ENCODE measurements at places on chromosomes 6 and 20. TPM values are rescaled to one million over a fixed set of nuclear protein-coding genes. Genes with fewer than 3 reads are reported as not detected.

TUBB2A gene
- total RNA-seq: 20.4 TPM

ANKRD66 gene
- not detected for total RNA-seq

DOP1A gene
- total RNA-seq: 29.6 TPM

CGA gene
- not detected for total RNA-seq

EYA2 gene
- total RNA-seq: 8.9 TPM

BMP6 gene
- 0.62 TPM for total RNA-seq

SPTLC3 gene
- 7.0 TPM for total RNA-seq

OXT gene
- total RNA-seq: not detected

C6orf58 gene
- not detected for total RNA-seq

RAET1E gene
- not detected for total RNA-seq

EPPIN gene
- not detected for total RNA-seq

BFSP1 gene
- total RNA-seq: 0.59 TPM

GRCh38 chr6:89986650-89987074, 92.4 kb downstream of the GJA10 start:
- no peak for DNase-seq

GRCh38 chr6:105282631-105283585, 103.1 kb upstream of the POPDC3 start:
- no peak for DNase-seq

- DNase-seq: no peak
Measured at GRCh38 chr20:36162272-36162966, 7.9 kb downstream of the EPB41L1 start.

DNA sequence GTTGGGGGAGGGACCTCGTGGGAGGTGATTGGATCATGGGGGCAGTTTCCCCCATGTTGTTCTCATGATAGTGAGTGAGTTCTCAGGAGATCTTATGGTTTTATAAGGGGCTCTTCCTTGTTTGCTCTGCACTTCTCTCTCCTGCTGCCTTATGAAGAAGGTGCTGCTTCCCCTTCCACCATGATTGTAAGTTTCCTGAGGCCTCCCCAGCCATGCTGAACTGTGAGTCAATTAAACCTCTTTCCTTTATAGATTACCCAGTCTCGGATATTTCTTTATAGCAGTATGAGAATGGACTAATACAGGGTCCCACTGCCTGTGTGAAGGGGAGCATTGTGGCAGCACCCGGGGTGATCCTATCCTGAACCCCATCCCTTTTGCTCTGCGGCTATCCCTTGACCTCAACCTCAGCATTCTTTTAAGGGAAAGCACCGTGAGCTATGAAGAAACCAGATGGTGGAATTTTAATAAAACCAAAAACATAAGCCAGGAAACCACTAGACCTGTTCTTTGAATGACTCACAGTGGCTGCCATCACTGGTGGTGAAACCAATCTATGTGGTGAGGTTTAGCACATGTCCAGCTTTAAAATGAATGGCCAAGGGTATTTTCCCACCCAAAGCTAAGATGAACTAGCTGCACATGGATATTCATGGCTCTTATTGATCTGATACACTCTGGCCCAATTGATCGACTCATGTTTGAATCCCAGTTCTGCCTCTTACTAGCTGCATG, 62.2 kb downstream of the ZDHHC14 start:
- DNase-seq: no peak

- no peak for DNase-seq
Measured at GRCh38 chr6:88708197-88708744, 255.1 kb downstream of the RNGTT start.

DNA sequence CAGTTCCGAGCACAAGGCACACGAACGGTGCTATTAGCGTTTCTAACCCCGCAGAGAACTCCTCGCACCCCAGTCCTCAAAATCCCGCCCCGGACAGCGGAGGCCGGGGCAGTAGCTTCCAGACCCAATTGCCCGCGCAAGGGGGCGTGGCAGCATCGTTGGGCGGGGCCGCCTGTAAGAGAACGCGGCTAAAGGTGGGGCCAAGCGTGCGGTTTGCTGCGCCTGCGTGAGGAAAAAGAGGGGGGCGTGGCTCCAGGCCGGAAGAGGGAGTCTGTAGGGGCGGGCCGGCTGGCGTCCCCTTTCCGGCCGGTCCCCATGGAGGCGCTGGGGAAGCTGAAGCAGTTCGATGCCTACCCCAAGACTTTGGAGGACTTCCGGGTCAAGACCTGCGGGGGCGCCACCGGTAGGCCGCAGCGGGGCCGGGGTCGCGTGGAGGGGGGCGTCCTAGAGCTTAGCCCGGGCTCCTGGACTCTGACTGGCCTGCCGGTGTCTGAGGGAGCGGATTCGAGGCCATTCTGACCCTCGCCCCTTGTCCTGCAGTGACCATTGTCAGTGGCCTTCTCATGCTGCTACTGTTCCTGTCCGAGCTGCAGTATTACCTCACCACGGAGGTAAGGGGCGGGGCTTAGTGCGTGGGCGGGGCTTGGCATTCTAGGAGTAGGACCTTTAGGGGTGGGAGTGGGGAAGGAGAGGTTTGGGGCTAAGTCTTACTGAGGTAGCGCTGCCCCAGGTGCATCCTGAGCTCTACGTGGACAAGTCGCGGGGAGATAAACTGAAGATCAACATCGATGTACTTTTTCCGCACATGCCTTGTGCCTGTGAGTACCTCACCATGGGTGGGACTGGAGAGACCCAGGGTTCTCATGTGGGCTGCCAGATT, at the start of gene ERGIC3:
ERGIC3 (plus strand) TSS at position 296 of the 880 bp plus-strand sequence; CDS start at position 316, 20 bp downstream.
- DNase-seq: peak; percentile 99

- no peak for DNase-seq
Measured at GRCh38 chr6:16961577-16961976, 140.3 kb upstream of the STMND1 start.

- no peak for DNase-seq
Measured at GRCh38 chr6:118325220-118325860, 222.8 kb upstream of the PLN start.

- no peak for DNase-seq
Measured at GRCh38 chr20:47350691-47351545, 5.6 kb downstream of the ZMYND8 start.

DNA sequence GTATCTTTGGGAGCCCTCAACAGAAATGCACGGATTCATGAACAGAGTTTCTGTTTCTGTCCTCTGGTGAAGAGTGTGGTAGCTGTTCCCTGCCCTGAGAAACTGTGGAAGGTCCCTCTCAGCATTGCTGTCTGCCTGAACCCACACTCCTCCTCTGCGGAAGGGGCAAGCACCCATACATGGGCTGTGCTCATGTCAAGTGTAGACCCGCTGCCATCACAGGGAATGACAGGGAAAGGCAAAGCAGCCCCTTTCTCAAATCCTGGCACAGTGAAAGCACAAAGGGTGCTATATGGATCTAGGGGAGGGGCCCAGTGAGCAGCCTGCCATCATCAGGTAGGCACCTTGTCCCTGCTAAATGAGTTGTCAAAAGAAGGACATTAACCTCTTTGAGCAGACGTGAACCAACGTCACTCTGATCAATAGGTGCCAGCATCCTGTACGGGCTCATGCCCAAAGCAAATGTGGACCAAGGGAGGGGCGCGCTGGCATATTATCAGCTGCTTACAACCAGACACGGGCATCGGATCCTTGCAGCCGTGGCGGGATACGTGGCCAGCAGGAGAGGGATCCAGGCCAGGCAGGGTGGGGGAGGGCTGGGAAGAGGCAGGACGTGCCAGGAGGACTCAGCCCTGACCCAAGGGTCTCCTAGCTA, 231.2 kb upstream of the PMEPA1 start:
- DNase-seq: peak; percentile 59

DNA sequence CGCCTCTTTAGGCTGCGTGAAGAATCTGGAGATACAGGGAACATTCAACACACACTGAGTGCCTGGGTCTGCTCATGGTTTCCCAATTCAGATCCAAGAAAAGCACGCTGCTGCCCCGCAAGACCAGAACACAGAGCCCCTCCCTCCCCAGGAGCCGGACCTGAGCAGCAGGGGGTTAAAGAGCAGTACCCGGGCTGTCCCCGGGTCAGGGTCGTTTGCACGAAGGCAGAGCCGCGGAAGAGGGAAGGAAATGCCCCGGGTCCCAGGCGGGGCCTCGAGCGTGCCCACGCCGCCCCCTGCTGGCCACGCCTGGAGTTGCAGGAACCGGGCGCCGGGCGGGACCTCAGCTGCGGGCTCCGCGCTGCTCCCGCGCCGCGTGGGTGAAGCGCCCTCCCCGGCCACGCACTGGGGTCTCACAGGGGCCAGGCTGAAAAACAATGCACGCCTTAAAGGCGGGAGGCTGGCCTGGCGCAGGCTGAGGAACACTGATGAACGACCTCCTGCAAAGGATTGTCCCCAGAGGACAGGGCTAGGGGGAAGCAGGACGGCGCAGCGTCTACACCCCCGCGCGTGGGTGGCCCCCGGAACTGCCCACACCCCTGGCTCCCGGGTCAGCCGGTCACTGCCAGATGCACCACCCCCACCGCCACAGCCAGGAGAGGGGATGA, 48.9 kb downstream of the ANKRD60 start:
- DNase-seq: peak; percentile 62

GRCh38 chr6:43703512-43704429, 16.2 kb upstream of the MRPS18A start:
- DNase-seq: no peak

DNA sequence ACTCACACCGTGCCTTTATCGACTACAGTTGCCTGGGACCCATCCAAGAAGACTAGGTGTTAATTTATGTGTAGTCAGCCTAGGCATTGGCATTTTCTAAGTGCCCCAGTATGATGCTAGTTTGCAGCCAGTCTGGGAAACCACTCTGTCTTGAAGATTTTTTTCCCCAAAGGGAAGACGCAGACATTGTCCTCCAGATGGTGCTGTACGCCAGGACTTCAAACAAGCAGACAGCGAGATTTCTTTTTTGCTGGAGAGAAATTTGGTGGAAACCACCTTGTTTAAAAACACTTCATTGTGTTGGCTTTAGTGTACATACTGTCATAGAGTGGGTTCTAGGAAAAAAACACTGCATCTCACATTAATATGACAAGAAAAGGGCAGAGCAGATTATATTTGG, 30.0 kb downstream of the ALDH5A1 start:
- no peak for DNase-seq

GRCh38 chr6:31405996-31406395, 2.6 kb downstream of the MICA start:
- no peak for DNase-seq

GRCh38 chr20:36491901-36492617, 49.3 kb upstream of the MYL9 start:
- no peak for DNase-seq

- DNase-seq: no peak
Measured at GRCh38 chr20:1563598-1563997, 6.1 kb upstream of the SIRPD start.

- no peak for DNase-seq
Measured at GRCh38 chr6:40473026-40473425, 114.1 kb downstream of the LRFN2 start.

DNA sequence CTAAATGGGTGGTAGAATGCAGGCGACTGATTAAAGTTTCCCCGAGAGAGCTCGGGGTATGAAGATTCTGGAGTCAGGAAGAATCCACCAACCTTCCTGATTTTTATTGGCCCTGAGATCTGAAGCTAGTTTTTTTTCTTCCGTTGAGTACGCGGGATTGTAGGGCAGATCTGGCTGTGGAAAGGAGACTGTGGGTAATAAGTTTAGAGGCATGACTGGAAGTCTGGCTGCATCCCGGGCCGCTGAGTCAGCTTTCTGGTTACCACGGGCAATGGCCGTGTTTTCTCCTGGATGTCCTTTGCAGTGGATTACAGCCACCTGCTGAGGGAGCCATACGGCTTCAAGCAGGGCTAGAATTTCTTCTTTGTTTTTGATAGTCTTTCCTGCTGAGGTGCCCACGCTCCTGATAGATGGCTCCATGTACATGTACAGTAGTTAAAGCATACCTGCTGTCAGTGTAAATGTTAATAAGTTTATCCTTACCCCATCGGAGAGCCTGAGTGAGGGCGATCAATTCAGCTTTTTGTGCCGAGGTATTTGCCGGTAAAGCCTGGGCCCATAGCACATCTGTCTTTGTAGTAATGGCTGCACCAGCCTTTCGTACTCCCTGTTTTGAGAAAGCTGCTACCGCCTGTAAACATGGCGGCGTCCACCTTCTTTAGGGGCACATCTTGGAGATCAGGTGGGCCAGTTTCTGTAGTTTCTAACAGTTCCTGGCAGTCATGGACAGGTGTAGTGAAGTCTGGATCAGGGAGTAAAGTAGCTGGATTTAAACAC, 154.0 kb downstream of the TRIM27 start:
- DNase-seq: no peak

GRCh38 chr6:170446841-170447560, 106.1 kb downstream of the PSMB1 start:
- no peak for DNase-seq

- DNase-seq: no peak
Measured at GRCh38 chr6:71103130-71103529, 146.3 kb upstream of the B3GAT2 start.

GRCh38 chr6:37985355-37985754, 165.8 kb downstream of the ZFAND3 start:
- no peak for DNase-seq

DNA sequence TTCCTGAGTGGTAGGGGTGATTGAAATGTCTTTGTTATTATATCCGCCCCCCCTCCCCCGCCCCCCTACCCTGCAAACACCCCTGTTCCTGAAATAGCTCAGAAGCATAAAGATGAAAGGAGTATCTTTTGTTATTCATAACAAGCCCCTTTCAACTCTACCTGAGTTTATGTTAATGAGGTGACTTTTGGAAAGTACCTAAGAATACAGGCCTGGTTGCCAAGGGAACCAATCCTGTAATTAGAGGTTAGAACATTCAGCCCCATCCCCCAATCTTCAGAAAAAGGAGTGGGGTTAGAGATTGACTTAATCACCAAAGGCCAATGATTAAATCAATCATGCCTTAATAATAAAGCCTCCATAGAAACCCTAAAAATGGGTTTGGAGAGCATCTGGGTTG, 979.2 kb upstream of the GJE1 start:
- DNase-seq: no peak

DNA sequence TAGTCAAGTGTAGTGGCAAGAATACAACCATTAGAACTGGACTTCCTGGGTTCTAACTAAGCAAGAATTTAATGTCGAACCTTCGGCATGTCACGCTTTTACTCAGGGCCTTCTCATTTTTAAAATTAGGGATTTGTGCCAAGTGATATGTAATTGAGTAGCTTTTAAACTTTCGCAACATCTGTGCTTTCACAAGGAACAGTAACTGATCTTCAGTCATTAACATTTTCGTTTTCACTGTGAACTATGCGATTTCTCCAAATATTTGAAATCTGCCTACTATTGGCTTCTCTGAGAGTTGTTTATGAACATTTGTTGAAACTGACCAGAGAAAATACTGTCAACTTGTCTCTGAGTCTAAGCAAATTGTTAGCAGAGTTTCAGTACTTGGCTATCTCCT, 27.6 kb downstream of the GRM1 start:
- DNase-seq: no peak

GRCh38 chr6:658244-658643, 1.3 kb upstream of the HUS1B start:
- DNase-seq: no peak
